ENCODE measurements at places on chromosomes 6 and 20.

DNA sequence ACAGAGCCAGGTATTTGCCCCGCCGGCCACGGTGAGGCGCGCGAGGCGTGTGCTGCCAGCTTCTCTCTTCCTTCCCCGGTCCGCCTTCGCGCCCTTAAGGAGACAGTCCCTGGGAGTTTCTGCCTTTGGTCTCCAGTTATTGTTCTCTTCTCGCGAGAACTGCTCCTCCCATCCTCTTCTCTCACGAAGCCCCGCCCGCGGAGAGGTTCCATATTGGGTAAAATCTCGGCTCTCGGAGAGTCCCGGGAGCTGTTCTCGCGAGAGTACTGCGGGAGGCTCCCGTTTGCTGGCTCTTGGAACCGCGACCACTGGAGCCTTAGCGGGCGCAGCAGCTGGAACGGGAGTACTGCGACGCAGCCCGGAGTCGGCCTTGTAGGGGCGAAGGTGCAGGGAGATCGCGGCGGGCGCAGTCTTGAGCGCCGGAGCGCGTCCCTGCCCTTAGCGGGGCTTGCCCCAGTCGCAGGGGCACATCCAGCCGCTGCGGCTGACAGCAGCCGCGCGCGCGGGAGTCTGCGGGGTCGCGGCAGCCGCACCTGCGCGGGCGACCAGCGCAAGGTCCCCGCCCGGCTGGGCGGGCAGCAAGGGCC is at the start of gene MAPK14:
MAPK14 (plus strand) TSS at position 308 of the 587 bp plus-strand sequence. CDS start 350 bp downstream, outside the sequence.
- peak; percentile 89 for DNase-seq

DNA sequence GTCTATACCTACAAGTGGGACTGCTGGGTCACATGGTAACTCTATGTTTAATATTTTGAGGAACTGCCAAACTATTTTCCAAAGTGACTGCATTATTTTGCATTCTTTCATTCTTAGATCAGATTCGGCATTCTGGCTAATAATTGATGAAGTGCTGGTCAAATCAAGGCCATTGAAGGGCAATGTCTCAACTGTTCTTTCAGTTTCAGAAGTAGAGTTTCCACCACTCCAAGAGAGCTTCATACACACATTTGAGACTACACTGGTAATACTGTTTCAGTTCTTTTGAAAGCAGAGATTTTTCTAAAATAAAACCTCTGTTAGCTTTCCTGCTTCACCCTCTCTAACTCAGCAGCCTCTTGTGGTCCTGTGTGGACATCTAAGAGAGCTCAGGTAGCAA is 154.5 kb downstream of the CFAP61 start:
- no peak for DNase-seq

- DNase-seq = no peak
Measured at GRCh38 chr6:30143780-30144179, 7.8 kb downstream of the TRIM40 start.

DNA sequence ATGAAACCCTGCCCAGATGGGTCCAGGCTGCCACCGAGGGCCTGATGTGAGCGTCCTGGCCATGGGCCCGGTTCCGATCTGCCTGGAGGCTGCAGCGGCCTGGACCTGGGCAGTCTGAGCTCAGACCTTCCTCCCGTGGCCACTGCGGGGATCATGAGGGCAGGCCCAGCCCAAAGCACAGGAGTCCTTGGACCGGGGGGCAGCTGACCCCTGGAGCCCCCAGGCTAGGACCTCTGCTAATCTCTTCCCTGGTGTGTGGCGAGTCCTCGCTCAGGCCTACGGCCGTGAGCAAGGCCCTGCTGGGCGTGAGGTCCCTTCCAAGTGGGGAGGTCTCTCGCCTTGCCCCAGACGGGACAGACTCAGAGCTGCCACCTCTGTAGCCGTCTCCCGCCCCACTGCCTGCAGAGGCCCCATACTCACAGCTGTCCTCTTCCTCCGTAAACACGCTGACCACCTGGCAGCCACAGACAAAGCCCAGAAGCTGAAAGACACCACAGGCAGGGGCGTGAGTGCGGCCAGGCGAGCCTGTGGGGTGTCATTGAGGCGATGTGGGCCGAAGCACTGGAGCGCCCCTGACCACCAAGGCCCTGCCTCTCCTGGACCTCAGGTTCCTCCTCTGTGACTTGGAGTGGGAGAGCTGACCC is 8.0 kb downstream of the BIRC7 start:
- DNase-seq = no peak

GRCh38 chr6:13604546-13605416 is 10.4 kb upstream of the NOL7 start:
- no peak for DNase-seq

DNA sequence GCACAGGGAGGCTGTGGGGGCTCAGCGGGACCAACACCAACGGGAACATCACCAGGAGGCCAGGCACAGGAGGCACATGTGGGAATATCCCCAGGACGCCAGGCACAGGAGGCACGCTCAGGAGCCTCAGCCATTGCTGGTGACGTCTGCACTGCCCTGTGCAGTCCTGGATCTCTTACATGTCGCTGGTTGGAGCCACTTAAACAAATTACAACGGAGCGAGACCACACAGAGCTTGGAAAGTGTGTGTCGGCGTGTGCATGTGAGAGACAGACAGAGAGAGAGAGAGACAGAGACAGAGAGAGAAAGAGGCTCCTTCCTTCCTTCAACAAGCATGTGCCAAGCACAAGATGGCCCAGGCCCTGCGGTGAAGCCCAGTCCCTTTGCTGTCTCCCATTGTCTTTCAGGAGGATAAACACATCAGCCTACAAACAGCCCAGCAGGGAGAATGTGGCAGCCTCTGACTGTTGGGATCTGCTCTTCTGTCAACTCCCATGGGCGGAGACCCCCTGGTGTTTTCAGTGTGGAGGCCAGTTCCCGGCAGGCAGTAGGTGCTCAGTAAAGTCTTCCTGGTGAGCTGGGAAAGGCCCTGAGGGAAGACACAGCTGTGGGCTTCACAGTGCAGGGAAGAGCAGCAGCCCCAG is 112.7 kb upstream of the THBS2 start:
- DNase-seq = no peak
